ENCODE measurements at places on chromosomes 2 and 18. TPM values are rescaled to one million over a fixed set of nuclear protein-coding genes. Genes with fewer than 3 reads are reported as not detected.

EVX2 gene
- total RNA-seq = not detected

GRCh38 chr2:181264441-181264840 is 192.7 kb upstream of the ITGA4 start:
- H3K4me3 ChIP-seq = no peak overlapping the region
- H3K4me1 ChIP-seq = no peaks in the 10 kb centered on the region
- no peaks in the 10 kb centered on the region for H3K36me3 ChIP-seq

GRCh38 chr2:105600949-105601794 is 143.5 kb upstream of the NCK2 start:
- peaks cover 31% of the 10 kb centered on the region for H3K4me1 ChIP-seq
- H3K36me3 ChIP-seq = no peaks in the 10 kb centered on the region
- no peaks in the 10 kb centered on the region for H3K27me3 ChIP-seq
- H3K27ac ChIP-seq = no peak overlapping the region
- no peak for DNase-seq

CCT4 gene
- 58.2 TPM for total RNA-seq

PPM1B gene
- total RNA-seq = 65.1 TPM

DNA sequence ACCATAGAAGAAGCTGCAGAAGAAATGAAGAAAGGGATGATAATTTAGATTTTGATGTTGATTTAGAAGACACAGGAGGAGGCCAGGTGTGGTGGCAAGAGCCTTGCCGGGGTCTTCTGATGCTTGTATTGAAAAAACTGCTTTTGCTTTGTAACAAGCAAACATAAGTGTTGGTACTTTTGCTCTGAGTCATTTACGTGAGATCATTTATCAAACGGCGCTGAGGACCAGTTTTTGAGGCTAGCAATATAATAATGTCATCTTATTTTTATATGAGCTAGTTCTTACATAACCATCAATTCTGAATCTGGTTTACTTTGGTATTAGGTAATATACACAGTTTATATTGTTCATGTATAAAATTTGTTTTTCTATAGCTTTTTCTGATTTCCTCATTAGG is 30.6 kb downstream of the SPTBN1 start:
- peaks cover 65% of the 10 kb centered on the region for H3K4me1 ChIP-seq
- no peak for DNase-seq
- no peaks in the 10 kb centered on the region for H3K27me3 ChIP-seq
- H3K4me3 ChIP-seq = no peak overlapping the region
- no peaks in the 10 kb centered on the region for H3K36me3 ChIP-seq

GRCh38 chr18:37207343-37207742 is 358.3 kb downstream of the CELF4 start:
- no peak overlapping the region for H3K4me3 ChIP-seq
- no peak overlapping the region for H3K27ac ChIP-seq
- H3K36me3 ChIP-seq = no peaks in the 10 kb centered on the region
- no peak for DNase-seq

GPR45 gene
- not detected for total RNA-seq

DNA sequence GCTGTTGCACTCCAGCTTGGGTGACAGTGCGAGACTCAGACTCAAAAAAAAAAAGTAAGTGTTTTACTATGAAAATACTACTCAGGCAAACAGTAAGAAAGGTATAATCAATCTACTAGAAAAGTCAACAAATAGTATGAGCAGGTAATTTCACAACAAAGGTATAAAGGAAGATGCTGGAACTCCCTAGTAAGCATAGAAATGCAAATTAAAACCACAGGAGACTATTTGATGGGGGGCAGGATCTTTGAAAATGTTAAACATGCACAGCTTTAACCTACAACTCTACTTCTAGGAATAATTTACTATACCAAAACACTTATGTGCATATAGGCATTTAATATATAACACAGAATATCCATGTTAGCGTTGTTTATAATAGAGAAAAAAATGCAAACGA is 24.3 kb upstream of the TNFAIP6 start:
- H3K4me3 ChIP-seq = no peak overlapping the region
- no peaks in the 10 kb centered on the region for H3K4me1 ChIP-seq
- no peak for DNase-seq
- no peaks in the 10 kb centered on the region for H3K36me3 ChIP-seq

DNA sequence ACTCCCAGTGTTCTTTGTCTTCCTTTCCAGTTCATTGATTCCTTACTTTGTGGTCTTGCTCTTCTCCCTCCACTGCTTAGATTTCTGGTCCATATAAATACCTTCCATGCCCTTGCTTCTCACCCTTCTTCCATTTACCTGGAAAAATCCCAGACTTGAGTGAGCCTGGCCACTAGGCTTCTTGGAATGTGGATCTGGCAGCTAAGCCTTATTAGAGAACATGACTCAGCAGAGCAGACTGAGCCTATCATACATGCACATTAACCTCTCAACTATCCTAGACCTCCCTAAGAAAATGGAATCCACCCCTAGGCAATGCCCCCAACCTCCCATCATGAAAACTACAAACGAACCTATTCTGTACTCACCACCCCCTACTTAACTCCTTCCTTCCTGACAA is 127.7 kb downstream of the RHBDD1 start:
- no peak for DNase-seq
- H3K36me3 ChIP-seq = no peaks in the 10 kb centered on the region
- no peaks in the 10 kb centered on the region for H3K27me3 ChIP-seq
- no peaks in the 10 kb centered on the region for H3K4me1 ChIP-seq
- no peak overlapping the region for H3K27ac ChIP-seq
- no peak overlapping the region for H3K4me3 ChIP-seq
